ENCODE measurements at places on chromosomes 2 and 18.

GRCh38 chr2:231326404-231326803 is 69.1 kb upstream of the B3GNT7 start:
- DNase-seq = no peak

DNA sequence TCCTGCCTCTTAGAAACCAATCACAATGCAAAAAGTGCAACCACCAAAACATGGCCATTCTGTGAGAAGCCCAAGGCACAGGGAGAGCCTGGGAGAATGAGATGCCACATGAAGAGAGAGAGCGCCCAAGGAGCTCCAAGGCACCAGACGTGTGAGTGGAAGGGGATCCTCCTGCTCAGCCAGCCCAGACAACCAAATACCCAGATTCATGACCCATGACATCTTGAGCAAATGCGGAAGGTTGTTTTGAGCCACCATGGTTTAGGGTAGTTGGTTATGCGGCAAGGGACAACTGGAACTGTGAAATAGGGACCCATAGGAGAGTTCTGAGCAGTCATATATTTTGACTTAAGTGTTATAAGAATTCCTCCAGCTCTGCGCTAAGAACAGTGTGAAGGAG is 7.0 kb downstream of the AFF3 start:
- DNase-seq = no peak

- no peak for DNase-seq
Measured at GRCh38 chr2:236080412-236080811, 87.8 kb downstream of the GBX2 start.

- no peak for DNase-seq
Measured at GRCh38 chr18:51617572-51618260, 420.2 kb upstream of the MEX3C start.

GRCh38 chr2:198008230-198008629 is 203.8 kb downstream of the PLCL1 start:
- DNase-seq = no peak

DNA sequence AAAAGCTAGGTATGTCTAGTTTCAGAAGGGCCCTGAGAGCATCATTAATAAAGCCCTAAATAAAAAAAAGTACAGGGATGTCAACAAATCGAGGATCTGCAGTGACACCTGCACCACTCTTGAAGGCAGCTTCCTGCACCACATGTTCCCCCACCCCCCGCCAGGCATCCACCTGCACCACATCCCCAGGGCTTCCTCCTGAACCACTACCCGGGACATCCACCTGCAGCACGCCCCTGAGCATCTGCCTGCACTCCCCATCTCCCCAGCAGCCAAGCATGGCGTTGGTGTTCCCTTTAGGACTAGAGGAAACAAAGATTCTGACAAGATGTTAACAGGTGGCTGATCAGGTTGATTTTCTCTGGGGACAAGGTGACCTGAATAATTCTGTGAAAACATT is 55.2 kb downstream of the DLGAP1 start:
- DNase-seq = no peak

DNA sequence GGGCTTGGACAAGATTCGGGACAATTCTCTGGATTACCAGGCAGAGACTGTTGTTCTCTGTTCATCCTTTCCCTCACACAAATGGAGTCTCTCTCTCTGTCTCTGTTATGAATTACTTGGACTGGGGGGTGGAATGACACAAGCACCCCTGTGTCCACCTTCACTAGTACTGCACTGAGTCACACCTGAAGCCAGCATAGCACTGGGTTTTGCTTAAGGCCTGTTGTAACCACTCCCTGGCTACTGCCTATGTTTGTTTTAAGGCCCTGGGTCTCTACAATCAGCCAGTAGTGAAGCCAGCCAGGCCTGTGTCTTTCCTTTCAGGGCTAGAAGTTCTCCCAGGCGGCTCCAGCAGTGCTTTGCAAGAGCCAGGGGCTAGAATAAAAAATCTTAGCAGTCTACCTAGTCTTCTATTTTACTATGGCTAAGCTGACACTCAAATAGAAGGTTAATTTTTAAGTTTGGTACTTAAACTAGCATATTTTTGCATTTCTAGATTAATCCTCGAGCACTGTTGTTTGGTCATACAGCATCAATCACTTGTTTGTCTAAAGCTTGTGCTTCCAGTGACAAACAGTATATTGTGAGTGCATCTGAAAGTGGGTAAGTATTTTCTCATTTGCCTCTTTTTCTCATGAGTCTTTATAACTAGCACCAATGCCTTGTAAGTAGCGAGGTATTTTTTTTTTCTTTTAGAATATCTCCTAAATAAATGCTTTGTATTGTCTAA is 27.8 kb downstream of the WDR7 start:
- DNase-seq = no peak

GRCh38 chr18:69935319-69936190 is 12.1 kb downstream of the CD226 start:
- DNase-seq = no peak

GRCh38 chr2:143604566-143604959 is 475.3 kb downstream of the ARHGAP15 start:
- DNase-seq = no peak

DNA sequence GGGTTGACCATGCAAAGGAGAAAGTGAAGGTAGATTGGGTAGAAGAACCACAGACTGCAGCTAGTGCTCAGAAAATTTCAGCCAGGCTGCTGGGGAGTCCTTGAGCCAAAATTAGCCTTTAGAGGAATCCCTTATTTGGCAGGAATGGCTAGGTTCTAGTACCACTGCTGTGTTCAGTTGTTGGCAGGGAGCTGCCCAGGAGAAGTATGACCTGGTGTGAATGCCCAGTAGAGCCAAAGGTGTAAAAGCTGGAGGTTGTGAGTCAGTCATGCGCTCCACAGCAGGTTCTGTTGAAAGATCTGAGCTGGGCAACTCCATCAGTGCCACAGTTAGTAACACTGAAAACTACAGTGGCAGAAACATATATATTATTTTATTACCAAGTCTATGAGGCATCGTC is 36.4 kb upstream of the TBR1 start:
- no peak for DNase-seq

DNA sequence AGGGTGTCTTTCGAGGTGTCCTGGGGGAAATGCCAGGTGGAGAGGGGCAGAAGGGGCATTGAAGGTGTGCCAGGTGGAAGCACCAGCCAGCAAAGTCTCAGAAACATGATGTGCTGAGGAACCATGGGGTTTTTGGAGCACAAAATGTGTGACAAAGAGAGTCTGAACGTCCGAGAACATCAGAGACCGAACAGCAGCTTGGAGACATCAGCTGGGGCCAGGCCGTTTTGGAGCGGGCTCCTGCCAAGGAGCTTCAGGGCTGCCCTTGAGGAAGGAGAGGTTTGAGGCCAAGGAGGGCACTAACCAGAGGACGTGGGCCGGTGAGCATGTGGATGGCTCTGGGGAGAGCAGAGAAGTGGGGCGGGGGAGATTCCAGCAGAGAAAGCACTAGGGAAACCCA is 5.3 kb upstream of the MBP start:
- DNase-seq = no peak

DNA sequence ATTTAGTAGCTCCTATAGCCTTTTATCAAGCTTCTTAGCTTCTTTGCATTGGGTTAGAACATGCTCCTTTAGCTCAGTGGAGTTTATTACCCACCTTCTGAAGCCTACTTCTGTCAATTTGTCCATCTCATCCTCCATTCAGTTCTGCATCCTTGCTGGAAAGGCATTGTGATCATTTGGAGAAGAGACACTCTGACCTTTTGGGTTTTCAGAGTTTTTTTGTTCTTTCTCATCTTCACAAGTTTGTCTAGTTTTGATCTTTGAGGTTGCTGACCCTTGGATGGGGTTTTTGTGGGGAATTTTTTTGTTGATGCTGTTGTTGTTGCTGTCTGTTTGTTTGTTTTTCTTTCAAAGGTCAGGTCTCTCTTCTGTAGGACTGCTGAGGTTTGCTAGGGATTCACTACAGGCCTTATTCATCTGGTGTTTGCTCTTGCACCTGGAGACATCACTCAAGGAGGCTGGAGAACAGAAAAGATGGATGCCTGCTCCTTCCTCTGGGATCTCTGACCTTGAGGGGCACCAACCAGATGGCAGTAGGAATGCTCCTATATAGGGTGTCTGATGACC is 13.9 kb upstream of the TANK start:
- DNase-seq = no peak

DNA sequence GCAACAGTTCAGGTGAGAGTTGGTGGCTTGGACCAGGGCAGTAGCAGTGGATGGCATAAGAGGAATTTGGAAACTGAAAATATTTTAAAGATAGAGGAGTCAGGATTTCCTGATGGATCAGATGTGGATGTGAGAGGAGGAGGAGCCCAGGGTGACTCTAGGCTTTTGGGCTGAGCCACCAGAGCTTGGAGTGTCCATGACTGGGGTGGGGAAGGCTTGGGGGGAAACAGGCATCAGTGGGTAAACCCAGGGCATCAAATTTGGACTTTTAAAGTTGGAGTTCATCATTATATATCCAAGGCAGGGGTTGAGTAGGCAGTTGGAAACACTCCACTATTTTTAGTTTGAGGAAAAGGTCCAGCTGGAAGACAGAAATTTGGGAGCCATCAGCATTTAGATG is 27.3 kb upstream of the ASB18 start:
- no peak for DNase-seq

All from DMS 273 treated with DMSO at 0.1 percent for 48 hours (cell line).